ENCODE measurements at places on chromosomes 11 and 22.

GRCh38 chr22:37910890-37911672 lies 5.0 kb downstream of the MICALL1 start:
- DNase-seq, result no peak

DNA sequence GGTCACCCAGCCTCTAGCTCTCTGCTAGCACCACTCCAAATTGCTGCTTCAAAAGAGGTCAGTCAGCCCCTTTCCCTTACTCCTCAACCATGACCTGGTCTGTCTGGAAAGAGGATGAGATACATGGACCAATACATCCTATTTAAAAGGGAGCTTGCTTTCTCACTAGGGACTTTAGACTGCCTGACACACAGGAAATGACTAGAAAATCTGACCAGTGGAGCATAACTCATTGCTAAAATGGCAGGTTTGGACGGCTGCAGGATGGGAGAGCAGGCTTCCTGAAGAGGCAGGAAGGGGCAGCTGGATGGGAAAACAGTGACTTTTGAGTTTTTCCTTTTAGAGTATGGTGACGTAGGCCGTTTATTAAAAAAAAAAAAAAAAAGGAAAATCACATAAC lies 25.3 kb downstream of the STIM1 start:
- no peak for DNase-seq

GRCh38 chr11:46690702-46691101 lies 9.7 kb downstream of the ARHGAP1 start:
- no peak for DNase-seq

- no peak for DNase-seq
These were observed 590.0 kb downstream of the METTL15 start for GRCh38 chr11:28697920-28698827.

DNA sequence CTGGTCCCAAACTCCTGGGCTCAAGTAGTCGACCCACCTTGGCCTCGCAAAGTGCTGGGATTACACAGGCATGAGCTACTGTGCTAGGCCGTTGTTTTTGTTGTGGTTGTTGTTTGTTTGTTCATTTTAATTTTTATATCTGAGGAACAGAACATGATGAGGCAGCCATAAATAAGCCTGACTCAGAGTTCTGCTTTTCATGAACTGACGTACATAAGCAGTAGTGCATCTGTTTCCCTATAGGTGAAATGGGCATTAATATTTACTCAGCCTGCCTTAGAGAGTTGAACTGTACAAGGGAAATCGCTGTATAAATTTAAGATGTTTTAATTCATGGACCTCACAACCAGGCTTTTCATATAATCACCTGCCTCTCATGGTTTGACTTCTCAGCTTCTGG lies 80.5 kb downstream of the PDHX start:
- no peak for DNase-seq

DNA sequence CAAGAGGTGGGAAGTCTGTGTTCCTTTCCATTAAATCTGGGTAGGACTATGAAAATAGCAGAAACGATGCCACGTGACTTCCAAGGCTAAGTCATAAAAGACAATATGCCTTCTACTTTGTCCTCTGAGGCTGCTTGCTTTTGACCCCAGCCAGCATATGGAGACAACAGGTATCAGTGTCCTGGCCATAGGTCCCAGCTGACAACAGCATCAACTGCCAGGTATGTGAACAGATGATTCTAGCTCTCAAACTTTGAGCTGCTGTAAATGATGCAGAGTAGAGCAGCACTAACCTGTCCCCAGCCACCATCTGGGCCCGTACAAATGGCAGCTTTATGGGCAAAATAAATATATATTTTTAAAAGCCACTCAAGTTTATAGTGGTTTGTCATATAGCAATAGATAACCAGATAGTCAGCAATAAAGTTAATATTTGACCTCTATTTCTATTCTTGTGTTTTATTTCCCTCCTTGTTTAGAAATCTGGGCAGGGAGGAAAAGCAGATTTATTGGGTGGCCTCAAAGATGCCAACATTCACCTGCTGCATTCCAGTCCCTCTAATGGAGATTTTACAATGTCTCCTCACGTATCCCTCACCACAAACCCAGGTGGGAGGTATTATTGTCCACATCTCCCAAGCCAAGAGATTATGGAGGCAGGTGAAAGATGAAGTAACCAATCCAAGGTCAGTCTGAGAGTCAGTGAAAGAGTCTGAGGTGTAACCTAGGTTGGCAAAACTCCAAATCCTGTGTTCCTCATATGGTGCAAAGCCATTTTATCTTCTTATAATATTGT lies 209.6 kb upstream of the LARGE1 start:
- DNase-seq, result no peak

DNA sequence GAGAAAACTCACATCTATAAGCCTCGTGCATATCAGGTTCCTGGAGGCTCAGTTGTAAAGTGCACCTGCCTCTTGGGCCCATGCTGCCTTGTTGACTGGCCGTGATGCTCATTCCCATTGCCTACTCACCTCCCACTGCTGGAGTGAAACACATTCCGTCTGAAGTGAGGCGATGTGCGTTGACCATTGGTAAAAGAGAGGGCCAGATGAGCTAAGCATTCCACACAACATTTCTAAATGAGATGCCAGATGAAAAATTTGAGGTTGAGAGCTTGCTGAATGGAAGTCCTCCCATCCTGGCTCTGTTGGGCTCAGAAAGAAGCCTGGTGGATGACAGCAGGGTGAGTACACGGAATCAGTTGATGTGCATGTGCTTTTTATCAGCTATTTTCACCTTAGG lies 8.6 kb upstream of the ADAMTS15 start:
- no peak for DNase-seq

GRCh38 chr11:14036469-14036868 lies 73.9 kb downstream of the SPON1 start:
- DNase-seq, result no peak

DNA sequence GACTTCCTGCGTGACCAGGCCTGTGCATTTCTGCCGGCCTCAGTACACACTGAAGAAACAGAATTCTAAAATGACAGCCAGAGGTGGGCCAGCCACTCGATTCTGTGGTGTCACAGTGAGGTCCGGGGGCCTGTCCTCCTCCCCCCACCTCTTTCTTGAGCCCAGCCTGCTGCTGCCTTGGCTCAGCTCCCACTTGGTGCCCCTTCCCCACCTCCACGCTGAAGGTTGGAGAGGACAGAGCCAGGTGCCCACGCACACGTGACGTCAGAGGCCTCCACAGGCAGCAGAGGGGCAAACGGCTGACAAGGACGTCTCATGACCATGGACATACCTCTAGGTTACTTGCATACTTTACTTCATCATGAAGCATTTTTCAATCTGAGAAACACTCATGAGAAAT lies 78.0 kb upstream of the SHANK2 start:
- no peak for DNase-seq

GRCh38 chr11:11555208-11555607 lies 66.6 kb downstream of the GALNT18 start:
- no peak for DNase-seq

- no peak for DNase-seq
These were observed 3.3 kb upstream of the DIXDC1 start for GRCh38 chr11:111933872-111934271.

GRCh38 chr22:42811459-42811858 lies 45.6 kb downstream of the ARFGAP3 start:
- no peak for DNase-seq
